Muscle of arm (tissue), 14 donors: ENCODE measurements at places on chromosomes 2 and 18. TPM values are rescaled to one million over a fixed set of nuclear protein-coding genes. Genes with fewer than 3 reads are reported as not detected.

DNA sequence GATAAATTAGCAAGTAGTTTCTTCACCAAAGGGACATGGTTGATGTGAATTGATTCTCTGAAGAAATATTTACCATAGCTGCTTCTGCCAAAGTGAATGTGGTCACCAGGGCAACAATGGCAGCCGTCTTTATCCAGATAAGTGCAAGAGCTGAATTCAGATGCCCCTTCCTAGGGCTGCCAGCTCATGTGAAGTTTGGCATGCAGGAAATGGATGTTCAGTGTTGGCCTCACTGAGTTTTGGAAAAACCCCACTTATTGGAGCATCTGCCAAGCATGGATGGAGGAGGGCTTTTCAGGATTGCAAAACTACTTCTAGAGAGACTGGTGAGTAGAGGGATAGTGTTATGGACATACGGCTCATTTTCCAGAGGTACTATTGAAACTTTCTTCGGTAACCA lies 80.8 kb downstream of the FMNL2 start:
- no peak for DNase-seq

GRCh38 chr2:215535741-215536140 lies 99.9 kb upstream of the FN1 start:
- no peak for DNase-seq

CAPN14 gene
- polyA plus RNA-seq, result not detected

GPC1 gene
- polyA plus RNA-seq, result 129 TPM
